ENCODE measurements at places on chromosomes 2 and 18. TPM values are rescaled to one million over a fixed set of nuclear protein-coding genes. Genes with fewer than 3 reads are reported as not detected.

CGREF1 gene
- 0.17 TPM for total RNA-seq

STPG4 gene
- total RNA-seq = not detected

ASXL3 gene
- not detected for total RNA-seq

CYTIP gene
- total RNA-seq = 2.8 TPM

NDC80 gene
- total RNA-seq = 65.8 TPM

SMYD1 gene
- total RNA-seq = not detected

All from M059J (cell line).